ENCODE measurements at places on chromosomes 7 and 10.

DNA sequence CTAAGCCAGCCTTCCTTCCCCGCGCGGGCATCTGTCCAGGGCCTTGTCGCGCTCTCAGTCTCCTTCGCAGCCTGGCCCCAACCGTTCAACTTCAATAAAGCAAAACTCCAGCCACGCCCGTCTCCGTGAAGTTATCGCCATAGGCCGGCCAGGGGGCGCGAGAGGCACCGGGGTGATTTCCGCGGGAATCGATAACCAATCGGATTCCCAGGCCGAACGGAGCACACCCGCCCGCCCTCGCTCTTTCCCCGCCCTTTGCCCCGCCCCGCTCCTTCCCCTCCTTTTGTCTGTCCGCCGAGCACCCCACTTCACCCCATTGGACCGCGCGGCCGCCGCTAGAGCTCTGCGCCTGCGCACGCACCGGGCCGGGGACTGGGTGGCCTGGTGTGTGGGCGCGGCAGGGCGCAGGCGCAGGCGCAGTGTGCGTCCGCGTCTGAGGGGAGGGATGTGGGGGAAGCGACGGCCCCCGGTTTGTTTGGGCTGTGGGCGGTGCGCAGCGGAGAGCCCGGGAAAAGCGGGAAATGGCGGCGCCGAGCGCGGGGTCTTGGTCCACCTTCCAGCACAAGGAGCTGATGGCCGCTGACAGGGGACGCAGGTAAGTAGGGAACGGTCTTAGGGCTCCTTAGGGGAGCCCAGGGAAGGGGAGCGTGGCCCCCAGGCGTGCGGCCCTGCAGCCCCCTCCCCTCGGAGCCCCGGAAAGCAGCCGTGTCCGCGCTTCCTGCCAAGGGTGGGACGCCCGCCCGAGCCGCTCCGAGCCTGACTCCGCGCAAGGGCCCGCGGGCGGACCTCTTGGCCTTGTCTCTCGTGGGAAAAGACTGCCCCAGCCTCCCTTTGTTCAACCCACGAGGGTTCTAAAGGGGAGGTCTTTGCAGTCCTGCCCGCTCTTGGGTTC, at the start of gene CASP2:
CASP2 (plus strand) TSS at position 417 of the 892 bp plus-strand sequence; CDS start at position 522, 105 bp downstream.
- DNase-seq: peak; percentile 100

- no peak for DNase-seq
Observed at GRCh38 chr10:95428701-95429100, 132.5 kb downstream of the SORBS1 start.

DNA sequence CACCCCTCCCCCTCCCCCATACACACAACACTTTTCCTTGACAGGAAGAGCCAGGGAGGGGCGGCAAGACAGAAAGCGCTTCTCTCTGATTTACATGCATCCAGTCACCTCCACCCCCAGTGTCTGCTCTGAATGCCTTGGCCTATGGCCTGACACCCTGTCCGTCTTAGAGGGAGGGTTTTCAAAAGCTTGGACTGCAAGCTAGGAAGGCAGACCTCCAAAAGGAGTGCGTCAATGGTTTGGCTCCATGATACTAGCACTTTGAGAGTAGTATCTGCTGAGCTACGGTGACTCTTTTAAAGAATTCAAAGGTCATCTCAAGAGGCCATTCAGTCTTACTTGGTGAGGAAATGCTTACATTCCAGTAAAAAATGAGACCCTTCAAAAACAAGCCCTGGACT, 20.3 kb upstream of the PAX2 start:
- no peak for DNase-seq

- peak; percentile 15 for DNase-seq
Observed at GRCh38 chr7:28626624-28627262, 214.4 kb downstream of the CREB5 start.

DNA sequence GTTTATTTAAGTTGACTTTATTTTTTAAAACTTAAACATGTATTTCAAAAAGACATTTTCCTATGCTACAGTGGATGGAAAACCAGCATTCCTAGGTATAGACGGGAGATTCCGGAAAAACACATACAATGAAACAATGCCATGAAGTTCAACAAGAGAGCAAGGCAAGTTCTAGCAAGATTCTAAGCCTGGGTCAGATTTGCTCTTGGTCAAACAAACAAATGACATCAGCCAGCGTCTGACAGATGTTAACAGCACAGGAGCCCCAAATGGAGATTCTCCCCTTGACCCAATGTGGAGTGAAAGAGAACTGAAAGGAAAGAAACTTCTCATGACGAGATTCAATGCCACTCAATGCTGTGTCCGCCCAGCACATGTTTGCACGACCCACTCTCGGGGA, 149.9 kb downstream of the NEURL1 start:
- DNase-seq: no peak

DNA sequence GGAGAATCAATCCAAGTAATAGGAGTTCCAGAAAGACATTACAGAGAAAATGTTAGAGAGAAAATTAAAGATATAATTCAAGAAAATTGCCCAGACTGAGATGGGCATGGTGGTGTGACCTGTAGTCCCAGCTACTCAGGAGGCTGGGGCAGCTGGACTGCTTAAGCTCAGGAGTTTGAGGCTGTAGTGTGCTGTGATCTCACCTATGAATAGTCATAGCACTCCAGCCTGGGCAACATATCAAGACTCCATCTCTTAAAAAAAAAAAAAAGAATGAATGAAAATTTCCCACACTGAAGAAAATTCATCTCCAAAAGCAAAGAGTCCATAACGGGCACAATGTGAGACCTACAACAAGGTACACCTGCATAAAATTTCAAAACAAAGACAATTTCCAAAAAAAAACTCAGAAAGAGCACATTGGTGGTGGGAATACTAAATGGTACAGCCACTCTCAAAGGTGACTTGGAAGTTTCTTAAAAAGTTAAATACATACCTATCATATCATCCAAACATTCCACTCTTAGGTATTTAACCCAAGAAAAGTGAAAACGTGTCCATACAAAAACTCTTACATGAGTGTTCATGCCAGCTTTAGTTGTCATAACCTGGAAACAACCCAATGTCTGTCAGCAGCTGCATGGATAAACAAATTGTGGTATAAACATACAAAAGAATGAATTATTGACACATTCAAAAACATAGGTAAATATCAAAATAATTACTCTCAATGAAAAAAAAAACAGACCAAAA, 6.9 kb upstream of the RGS10 start:
- no peak for DNase-seq

DNA sequence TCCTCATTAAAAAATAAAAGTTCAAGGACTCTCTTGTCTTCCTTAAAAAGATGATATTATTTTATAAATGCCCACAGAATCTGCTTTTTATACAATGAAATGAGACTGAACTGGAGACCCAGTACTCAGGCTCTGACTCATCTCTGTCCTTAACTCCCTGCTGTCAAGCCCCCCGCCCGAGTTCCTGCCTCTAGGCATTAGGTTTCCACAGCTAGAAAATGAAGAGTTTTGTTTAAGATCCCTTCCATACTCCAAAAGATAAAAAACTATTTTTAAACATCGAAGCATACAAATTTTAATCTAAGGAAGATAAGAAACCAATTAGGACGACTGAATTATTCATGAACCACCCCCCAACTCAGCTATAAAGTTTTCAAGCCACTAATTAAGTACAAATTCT, 97.7 kb upstream of the FEZF1 start:
- DNase-seq: no peak

GRCh38 chr10:34739915-34740314, 75.2 kb downstream of the PARD3 start:
- DNase-seq: no peak

GRCh38 chr7:112080441-112080840, 125.8 kb downstream of the DOCK4 start:
- DNase-seq: no peak

- no peak for DNase-seq
Observed at GRCh38 chr7:95472581-95473161, 13.1 kb upstream of the ASB4 start.

GRCh38 chr10:129969184-129969910, 5.3 kb upstream of the EBF3 start:
- DNase-seq: no peak

DNA sequence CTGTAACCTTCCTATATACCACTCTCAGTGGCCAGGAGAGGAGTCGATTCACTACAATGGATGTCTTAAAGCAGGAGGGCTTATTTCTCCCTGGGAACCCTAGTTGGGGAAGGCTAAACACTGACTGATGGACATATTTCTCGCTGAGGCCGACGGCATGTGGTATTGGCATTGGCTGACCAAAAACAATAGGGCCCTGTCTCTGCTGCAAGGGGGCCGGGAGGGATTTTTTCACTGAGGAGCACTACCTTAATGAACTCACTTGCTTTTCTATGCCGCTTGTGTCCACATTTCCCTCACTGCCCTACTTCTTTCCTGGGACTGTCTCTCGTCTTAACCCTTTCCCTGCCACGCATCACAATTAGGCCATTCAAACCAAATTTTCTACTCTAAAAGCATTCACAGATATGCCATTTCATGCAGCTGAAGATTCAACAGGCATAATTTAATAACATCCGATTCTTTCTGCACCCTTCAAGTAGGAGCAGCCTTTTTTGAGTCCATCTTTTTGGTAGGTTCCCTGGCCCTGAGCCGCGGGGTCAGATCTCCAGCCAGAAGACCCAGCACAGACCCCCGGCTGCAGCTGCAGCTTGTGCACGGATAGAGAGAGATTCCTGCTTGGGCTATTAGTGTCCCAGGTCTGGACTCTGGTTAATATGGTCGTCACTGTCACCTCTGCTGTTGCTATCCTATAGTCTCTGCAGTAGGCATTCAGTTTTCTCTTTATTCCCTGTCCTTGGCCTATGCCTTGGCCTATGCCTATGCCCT, 118.7 kb downstream of the HIPK2 start:
- no peak for DNase-seq

DNA sequence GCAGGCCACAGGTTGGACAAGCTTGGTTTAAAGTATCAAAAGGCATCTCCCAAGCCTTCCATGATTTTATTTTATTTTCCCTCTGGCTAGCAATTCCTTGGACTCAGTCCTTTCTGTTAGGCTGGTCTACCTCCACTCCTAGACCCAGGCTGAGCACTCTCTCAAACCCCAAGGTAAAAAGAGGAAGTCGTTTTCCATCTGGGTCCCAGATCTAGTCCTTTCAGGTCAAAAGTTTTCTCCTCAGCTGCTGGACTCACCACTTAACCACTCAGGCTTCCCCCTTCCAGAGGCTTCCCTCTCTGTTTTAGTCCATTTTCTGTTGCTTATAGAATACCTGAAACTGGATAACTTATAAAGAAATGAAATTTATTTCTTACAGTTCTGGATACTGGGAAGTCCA, 252.3 kb upstream of the MKLN1 start:
- no peak for DNase-seq

GRCh38 chr10:92544296-92544695, 29.6 kb downstream of the IDE start:
- peak; percentile 20 for DNase-seq

DNA sequence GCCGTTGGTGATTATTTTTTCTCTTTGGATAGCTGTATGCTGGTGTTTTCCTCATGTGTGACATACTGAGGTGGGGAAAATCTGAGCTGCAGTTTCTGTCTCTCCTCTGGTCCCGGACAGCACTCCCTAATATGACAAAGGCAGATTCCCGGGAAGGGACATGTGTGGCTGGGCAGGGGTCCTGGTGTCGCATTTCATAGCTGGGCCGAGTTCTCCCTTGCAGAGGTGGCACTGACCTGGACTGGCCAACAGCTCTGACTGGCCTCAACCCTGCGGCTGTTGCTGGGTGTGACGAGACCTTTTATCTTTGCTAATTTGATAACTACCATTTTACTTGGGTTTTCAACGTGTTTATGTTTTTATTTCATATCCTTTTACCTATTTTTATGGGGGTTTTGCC, 248.6 kb upstream of the TCERG1L start:
- DNase-seq: no peak

DNA sequence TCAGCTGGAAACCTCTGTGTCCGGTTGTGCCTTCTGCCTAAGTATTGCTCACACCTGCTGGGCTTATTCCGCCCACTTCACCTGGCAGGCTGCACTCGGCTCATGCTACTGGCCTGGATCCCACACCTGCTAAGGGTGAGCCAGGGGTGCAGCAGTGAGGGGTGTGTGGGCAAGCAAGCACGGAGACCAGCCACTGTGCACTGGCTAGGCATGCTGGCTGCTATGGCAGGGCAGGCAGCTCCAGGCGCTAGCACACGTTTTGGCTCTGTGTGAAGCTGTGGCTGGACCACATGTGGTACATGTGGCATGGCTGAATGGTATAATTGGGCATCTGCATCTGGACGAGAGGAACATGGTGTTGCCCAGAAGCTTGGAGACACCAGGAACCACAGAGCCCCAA, 940.7 kb downstream of the NRG3 start:
- DNase-seq: no peak

DNA sequence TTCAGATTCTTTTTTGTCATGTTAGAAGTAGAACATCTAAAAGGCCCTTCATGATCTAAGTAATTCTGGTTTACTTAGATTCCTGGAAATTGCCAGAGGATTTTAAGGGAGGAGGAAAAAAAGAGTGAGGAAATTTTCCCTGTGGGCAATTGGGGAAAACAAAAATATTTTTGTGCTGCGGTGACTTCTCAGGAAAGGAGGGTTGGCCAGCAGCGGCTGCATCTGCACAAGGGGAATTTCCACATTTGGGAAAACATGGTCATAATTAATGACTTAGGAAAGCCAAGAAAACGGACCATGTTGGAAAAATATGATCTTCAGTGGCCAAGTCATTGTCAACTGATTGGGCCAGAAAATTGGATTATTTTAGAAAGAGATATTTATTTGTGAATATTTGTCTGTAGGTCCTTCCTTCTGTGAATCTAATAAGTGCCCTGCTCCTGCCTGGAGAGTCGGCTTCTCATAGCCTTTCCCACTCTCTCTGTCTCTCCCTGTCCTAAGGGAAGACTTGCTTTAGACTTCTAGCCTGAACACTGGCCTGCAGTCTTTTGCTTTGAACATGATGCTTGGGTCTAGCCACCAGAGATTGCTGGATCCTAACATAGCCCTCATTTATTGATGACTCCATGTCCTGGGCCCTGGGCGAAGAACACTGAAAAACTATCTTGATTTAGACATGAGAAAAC, 124.2 kb upstream of the MKLN1 start:
- DNase-seq: no peak

GRCh38 chr10:132158823-132159222, 27.9 kb upstream of the DPYSL4 start:
- peak; percentile 58 for DNase-seq

GRCh38 chr10:90149563-90149962, 448.2 kb downstream of the KIF20B start:
- no peak for DNase-seq

- no peak for DNase-seq
Observed at GRCh38 chr10:22560913-22561239, 153.5 kb downstream of the PIP4K2A start.

Measured in CD4-positive, alpha-beta T cell treated with Interleukin-17A for 4 hours (primary cell).